ENCODE measurements at places on chromosomes 16 and 17. TPM values are rescaled to one million over a fixed set of nuclear protein-coding genes. Genes with fewer than 3 reads are reported as not detected.

The ZPBP2 gene
- not detected for total RNA-seq

The MYH13 gene
- not detected for total RNA-seq

The HS3ST6 gene
- total RNA-seq: not detected

The CCL2 gene
- total RNA-seq: 126 TPM

The MFSD6L gene
- not detected for total RNA-seq

The FN3K gene
- total RNA-seq: 0.83 TPM
